Brain pericyte (primary cell): ENCODE measurements at places on chromosomes 7 and 10.

DNA sequence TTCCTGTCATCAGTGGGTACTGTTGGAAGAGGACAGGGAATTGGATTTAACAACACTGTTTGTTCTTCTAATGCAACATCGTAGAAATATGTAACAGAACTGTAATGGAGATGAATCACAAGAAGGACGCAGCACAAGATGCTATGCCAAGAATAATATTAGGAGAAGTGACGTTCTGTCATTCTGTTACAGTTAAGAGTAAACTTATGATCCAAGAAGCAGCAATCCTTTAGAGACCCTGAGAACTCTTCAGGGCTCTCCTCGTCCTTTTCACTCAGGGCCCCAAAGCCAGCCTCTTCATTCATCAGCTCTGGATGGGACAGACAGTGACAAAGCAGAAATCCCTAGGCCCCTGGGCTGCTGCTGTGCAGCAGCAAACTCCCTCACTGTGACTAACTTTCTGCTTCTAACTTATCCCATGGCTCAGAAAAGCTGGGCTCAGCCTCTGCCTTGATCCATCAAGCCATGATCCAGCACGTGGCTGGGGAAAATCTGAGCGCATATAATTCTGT is 8.7 kb upstream of the IL6 start:
- peak; percentile 76 for DNase-seq

- no peak for DNase-seq
Observed at GRCh38 chr10:110840225-110840922, 31.4 kb upstream of the PDCD4 start.

DNA sequence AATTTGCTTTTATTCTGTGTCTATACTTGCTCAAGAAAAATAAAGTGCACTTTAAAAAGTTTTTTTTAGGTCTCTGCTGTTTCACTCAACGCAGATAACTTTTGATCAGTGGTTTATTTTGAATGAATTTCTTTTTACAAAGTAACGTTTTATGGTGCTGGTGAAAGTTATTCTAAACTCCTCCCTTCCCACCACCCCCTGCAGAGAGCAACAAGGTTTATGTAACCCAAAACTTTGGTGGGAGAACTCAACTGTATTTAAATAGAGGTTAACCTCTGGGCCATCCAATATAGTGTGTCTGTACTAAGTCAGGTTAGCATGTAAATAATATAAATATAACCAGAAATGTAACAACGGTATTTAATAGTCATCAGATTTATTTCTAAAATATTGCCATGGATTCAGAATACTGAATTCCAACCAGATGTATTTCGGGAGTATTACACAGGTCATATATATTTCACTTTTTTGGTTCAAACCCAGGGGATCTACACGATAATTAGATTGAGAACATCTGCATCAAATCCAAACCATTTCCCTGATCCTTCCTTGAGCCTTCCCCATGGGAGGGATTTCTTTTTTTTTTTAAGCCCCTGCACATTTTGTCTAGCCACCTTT is 3.9 kb upstream of the CUX1 start:
- no peak for DNase-seq

DNA sequence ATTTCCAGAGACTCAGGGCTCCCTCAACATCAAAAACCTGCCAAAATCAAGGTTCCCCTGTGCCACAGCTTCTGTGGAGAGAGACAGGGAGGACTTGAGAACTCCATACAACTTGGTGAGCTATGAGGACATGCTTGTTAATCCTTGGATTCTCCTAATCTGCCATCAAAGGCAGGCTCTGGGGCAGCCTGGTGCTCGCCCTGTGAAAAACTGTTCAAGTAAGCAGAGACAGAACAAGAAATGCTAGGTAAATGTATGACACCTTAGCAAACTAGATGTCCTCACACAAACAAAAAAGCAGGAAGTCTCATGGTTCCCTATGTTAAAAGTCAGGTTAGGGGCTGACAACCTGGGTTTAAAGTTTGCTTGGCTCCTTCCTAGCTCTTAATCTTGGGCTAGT is 73.6 kb downstream of the ANK3 start:
- DNase-seq = no peak

- no peak for DNase-seq
Observed at GRCh38 chr7:91750091-91750490, 130.4 kb downstream of the MTERF1 start.

DNA sequence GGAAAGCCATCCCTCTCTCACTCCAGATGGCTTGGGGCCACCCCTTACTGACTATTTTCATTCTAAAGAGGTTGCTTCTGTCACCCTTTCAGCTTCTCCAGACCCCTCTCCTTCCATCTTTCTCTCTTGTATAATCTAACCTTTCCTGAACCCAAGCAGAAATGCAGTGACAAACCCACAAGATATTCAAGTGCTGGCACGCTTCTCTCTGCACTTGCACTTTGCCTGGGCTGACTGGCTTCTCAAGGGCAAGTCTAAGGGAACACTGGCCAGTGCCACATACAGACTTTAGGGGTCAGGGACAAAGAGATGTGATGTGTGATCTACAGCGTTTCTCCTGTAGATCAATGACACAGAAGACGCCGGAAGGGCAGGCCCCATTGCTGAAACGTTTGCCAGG is 150.4 kb upstream of the LANCL2 start:
- DNase-seq = no peak

- no peak for DNase-seq
Observed at GRCh38 chr10:77005871-77006270, 631.7 kb downstream of the KCNMA1 start.

DNA sequence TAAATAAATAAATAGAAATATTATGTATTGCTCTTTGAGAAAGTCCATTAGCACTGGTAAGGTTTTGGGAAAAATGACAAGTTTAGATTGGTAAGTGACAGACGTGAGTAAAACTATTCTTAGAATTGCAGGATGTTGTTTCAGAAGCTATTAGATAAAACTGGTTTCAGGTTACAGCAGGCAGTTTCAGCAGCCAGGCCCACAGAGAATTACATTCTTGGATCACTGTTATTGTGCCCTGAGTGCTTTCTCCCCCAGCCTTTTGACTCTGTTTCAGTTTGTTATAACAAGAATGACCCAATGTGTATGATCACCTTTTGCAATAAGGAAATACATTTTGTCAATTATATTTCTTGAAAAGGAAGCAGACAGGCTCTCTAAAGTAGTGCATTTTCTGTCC is 86.5 kb downstream of the DKK1 start:
- no peak for DNase-seq

- DNase-seq = no peak
Observed at GRCh38 chr7:38685851-38686250, 54.7 kb upstream of the AMPH start.

- no peak for DNase-seq
Observed at GRCh38 chr7:50479743-50480517, 29.8 kb upstream of the FIGNL1 start.

GRCh38 chr10:102438374-102438773 is 6.0 kb upstream of the CUEDC2 start:
- no peak for DNase-seq

- no peak for DNase-seq
Observed at GRCh38 chr7:150781961-150782360, 18.2 kb downstream of the TMEM176B start.

- DNase-seq = no peak
Observed at GRCh38 chr10:81479316-81479715, 395.7 kb upstream of the NRG3 start.

- DNase-seq = no peak
Observed at GRCh38 chr10:88557658-88558057, 25.5 kb downstream of the RNLS start.

GRCh38 chr10:121310151-121310711 is 288.0 kb downstream of the FGFR2 start:
- DNase-seq = no peak

GRCh38 chr10:111379534-111380187 is 302.8 kb downstream of the ADRA2A start:
- DNase-seq = no peak

DNA sequence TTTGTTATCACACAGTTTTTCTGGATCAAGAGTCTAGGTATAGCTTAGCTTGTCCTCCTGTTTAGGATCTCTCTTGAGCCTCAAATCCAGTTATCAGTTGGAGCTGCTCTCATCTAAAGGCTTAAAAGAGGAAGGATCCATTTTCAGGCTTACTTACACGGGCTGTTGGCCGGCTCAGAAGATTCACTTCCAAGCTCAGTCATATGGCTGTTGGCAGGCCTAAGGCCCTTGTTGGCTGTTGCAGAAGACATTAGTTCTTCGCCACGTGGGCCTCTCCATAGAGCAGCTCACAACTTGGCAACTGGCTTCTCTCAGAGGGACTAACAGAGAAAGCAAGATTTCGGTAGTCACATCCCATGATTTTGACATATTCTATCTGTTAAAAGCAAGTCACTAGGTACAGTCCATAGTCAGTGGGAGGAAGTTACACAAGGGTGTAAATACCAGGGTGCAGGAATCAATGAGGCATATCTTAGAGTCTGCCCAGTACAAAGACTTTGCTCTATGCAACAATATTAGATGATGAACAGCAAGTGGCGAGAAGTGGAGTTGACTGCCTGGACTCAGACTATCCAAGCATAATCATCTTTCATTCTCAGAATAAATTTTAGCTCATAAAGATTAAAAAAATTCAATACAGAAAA is 280.1 kb upstream of the MBL2 start:
- DNase-seq = no peak

DNA sequence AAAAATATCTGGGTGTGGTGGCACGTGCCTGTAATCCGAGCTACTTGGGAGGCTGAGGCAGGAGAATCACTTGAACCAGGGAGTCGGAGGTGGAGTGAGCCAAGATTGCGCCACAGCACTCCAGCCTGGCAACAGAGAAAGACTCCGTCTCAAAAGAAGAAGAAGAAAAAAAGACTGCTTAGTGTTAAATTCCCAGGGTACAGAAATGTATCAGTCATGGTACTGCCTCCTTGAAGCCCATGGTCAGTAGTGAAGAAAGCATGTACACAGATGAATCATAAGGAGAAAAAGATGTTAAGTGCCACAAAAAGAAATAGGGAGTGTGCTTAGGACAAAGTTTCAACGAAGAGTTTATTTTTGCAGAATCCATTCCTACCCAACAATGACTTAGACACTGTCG is 62.5 kb upstream of the KMT2E start:
- no peak for DNase-seq

- no peak for DNase-seq
Observed at GRCh38 chr7:135840591-135840990, 92.0 kb upstream of the FAM180A start.

- no peak for DNase-seq
Observed at GRCh38 chr10:76657337-76658012, 980.1 kb downstream of the KCNMA1 start.

- peak; percentile 49 for DNase-seq
Observed at GRCh38 chr7:36348256-36348655, 41.4 kb upstream of the ANLN start.

GRCh38 chr10:110324201-110324804 is 19.6 kb upstream of the SMNDC1 start:
- no peak for DNase-seq

GRCh38 chr10:15852111-15852557 is 8.2 kb downstream of the MINDY3 start:
- no peak for DNase-seq

GRCh38 chr10:34469446-34469845 is 345.6 kb downstream of the PARD3 start:
- DNase-seq = no peak

DNA sequence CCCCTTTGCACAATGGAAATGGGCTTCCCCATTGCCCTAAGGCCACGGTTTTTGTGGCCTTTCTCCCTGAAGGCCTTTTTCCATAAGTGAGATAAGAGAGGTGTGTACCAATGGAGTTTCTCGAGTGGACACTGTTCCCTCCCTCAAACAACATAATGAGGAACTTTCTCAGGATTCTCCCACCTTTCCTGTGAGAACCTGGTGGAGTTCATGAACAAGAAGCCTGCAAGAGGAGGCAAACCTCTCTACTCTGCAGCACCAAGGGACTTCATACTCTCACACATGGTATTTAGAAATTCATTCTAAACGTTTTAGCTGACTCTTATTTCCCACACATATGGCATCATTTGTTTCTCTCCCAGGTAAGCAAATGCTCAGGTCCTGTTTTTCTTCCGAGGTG is 7.3 kb upstream of the RBM33 start:
- DNase-seq = no peak

DNA sequence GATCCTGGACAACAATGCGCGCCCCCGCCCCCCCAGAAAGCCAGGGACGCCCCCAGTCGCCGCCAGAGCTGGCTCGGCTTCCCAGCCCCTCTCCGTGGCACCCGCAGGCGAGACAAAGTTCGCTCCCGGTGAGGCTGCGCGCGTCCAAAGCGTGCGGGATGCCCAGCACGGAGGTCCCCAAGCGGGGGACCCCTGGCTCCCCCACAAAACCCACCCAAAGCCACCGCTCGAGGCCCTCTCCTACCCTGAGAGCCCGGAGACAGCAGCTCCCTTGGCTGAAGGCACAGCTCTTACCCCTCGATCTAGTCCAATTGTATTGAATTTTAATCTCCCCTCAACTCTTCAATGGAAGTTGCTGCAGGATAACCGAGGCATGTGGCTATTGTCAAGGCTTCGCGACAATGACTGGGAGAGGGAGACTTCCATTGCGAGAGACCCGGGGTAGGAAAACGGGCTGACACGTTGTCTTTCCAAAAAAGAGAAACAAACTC is 305.3 kb downstream of the PRPF18 start:
- DNase-seq = no peak

DNA sequence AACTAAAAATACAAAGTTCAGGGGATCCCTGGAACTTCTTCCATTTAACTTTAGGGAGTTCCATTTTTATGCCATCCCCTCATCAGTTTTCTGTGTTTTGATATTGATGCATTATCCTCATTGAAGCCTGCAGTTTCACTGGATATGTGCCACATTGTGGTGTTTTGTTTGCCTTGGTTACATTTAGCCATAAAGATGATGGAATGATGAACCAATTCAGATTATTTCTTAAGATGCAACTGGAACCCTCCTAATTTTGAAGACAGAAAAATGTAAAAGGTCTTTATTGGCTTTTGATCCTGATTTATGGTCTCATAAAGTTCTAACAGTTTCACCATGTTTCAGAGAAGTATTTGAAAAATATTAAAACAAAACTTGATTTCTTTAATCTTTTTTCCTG is 314.2 kb upstream of the KLF6 start:
- no peak for DNase-seq

- DNase-seq = no peak
Observed at GRCh38 chr7:136869991-136870865, 1.8 kb downstream of the CHRM2 start.

- no peak for DNase-seq
Observed at GRCh38 chr7:159048656-159049055, 96.0 kb downstream of the VIPR2 start.

DNA sequence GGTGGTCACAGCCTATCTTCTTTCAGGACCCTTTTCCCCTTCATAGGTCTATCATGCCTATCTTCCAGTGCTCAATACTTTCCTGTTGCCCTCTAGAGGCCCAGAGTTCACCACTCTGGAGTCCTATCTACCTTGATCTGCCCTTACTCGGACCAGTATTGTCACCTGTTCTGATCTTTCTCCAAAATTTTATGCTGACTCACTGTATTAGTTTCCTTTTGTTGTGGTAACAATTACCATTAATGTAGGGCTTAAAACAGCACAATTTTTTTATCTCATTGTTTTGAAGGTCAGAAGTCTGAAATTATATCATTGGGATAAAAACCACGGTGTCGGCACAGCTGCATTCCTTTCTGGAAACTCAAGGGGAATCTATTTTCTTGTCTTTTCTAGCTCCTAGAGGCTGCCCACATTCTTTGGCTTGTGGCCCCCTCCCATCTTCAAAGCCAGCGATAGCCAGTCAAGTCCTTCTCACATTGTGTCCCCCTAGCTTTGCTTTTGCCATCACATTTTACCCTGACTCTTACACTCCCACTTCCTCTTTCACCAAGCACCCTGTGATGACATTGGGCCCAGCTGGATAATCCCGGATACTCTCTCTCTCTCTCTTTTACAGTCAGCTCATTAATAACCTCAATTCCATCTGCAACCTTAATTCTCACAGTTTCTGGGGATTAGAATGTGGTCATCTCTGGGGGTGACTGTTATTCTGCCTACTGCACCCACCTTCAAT is 54.6 kb downstream of the TFAM start:
- no peak for DNase-seq
